CD8-positive, alpha-beta T cell (primary cell): ENCODE measurements at places on chromosomes 5 and 9. TPM values are rescaled to one million over a fixed set of nuclear protein-coding genes. Genes with fewer than 3 reads are reported as not detected.

GRCh38 chr5:137278476-137278875, 220.7 kb downstream of the SPOCK1 start:
- no peak for DNase-seq

DNA sequence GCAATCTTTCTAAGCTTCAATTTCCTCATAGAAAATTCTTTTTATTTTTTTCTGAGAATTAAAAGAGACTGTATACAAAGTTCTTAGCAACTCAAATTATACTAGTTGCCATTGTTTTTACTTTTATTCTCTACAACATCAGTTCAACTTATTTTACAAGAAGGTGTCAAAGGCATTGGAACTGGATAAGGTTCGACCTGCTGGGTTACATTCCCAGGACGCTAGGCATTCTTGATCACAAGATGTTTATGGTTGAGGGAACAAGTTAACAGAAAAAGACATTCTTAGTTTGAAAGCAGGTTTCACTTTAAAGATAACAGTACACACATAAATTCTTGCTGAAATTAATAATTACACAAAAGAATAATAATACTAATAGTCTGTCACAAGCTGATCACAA, 163.5 kb upstream of the SNX2 start:
- no peak for DNase-seq

DNA sequence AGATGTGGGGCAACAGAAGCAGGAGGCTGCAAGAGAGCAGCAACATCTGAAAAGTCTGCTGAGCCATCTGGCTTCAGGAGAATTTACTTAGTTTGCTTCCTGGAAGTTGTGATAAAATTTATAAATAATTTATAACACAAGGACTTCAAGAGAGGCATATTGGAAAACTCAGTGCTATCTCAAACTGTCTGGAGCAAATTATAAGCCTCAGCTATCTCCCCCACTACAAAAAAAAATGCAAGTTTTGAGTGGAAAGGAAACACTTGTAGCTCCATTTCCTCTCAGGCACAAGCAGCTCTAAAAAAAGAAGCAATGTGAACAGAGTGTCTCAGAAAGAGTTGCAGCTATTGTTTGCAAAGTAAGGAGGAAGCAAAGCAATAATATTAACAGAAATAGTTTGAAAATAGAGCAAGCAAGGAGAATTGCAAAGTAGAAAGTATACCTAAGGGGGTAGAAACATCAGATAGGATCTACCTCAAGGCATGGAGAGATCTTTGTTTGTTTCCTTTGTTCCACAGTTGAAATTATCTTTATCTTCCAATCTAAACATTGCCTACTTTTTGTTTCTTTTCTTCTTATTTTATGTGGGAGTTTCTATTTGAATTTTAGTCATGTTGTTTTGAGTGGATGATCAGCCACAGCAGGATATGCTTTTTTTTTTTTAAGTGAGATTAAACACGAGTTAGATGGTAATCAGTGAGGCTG, 55.9 kb upstream of the IL6ST start:
- no peak for DNase-seq

DNA sequence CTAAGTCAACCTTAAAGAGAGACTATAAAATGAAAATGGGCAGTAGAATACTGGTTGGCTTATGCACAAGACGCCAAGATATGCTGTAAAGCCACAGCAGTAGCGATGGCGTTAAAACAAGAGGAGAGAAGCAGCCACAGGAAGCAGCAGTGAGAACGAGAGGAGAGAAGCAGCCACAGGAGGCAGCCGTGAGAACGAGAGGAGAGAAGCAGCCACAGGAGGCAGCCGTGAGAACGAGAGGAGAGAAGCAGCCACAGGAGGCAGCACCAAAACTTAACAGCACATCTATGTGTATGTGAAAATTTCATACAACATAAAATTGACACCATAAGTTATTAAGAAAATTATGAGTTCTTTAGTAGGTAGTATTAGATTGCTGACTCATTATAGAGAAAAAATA, 2318.6 kb upstream of the ACO1 start:
- DNase-seq, result no peak

DNA sequence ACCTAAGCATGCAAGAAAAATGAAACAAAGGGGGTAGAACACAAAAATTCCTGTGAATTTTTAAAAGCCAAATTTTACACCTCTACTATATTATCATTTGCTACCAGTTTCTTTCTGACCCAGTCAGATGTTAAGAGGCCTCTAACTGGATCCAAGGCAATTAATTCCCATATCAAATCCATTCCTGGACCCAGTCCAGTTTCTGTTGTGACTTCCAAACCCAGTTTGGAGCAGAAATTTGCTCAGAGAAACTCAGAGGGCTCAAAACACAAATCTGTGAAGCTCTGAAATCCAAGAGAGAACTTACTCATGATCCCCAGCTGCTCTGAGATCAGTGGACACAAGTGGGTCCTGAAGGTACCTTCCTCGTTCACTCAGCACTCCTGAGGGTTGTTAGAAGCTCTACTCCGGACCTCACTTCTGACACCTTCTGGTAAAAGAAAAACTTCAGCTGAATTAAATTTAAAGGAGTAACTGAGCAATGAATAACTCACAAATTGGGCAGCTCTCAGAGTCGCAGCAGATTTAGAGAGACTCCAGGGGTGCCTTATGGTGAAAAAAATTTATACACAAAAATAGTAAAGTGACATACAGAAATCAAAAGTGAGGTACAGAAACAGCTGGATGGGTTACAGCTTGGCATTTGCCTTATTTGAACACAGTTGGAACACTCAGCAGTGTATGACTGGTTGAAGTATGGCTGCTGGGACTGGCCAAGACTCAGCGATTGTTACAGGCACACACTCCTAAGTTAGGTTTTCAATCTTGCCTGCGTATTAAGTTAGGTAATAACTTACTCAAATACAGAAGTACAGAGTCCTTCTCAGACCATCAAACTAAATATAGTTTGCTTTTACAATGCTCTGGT, 32.4 kb downstream of the INSL4 start:
- no peak for DNase-seq

GRCh38 chr5:115246361-115246991, 16.2 kb downstream of the PGGT1B start:
- DNase-seq, result no peak

The TNFSF8 gene
- total RNA-seq, result 49.3 TPM

DNA sequence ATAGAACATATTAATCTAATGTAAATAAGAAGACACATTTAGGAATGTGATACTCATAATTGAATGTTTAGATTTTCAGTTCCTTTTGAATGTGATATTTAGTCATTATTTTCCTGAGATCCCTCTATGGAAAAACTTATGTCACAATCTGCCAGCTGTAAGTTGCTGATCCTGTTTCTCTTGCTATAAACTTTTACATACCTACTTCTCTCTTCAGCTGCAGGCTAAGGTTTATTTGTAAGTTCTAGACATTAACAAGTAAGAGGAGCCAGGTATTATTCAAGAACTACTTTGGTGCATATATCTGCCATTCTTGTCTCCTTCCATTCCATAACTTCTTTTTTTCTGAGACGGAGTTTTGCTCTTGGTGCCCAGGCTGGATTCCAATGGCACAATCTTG, 462.4 kb downstream of the PRR16 start:
- DNase-seq, result no peak

The ABLIM3 gene
- total RNA-seq, result not detected

DNA sequence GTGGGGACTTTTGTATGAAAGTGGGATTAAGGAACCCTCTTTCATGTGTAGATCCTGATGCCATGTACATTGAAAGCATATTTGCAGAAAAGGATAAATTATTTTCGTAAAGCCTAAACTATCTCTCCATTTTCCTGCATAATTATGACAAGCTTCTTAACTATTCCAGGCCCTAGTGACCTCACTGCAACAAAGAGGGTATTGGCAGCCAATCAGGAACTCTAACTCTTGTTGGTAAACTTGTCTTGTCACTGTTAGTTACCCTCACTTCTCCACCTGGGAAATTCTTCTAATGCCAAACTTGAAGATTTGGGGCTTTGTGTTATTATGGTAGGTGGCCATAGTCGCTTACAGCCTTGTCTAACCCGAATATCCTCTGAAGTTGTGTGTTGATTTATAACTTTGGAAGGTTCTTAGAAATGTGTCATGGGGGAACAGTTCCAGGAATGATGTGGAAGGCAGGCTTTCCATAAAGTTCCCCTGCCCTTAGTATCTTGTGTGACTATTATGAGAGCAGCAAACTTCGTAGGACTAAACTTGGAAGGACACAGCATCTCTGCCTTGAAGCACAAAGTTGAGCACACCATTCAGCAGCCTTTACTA, 52.5 kb downstream of the IQGAP2 start:
- DNase-seq, result no peak

- no peak for DNase-seq
Observed at GRCh38 chr5:130251931-130252330, 347.7 kb downstream of the CHSY3 start.

DNA sequence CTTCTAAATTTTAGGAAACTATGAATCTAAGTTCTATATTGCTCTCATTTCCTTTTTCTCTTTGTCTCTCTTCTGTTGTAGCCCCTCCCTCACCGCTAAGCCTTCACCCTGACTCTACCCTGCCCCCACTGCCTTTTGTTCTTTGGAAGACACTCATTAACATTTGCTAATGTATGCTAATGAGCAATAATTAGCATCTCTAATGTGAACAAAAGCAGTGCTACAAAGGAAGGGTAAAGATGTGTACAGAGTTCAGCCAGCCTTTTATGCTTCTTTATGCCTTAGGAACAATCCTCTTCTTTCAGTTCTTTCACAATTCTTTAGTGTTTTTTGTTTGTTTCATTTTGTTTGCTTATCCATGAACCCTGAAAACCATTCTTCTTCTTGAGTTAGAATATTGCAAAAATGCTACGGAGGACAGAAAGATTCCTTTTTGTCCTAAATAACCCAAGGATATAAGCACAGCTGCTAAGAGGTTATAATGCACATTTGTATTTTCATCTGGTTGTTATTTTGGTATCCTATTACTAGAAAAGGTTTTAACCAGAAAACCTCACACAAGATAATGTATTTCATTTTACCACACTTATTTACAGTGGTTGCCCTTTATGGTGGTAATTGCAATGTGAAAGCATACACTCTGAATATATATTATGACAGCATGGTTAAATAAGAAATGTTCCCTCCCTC, 159.3 kb downstream of the TMC1 start:
- no peak for DNase-seq

DNA sequence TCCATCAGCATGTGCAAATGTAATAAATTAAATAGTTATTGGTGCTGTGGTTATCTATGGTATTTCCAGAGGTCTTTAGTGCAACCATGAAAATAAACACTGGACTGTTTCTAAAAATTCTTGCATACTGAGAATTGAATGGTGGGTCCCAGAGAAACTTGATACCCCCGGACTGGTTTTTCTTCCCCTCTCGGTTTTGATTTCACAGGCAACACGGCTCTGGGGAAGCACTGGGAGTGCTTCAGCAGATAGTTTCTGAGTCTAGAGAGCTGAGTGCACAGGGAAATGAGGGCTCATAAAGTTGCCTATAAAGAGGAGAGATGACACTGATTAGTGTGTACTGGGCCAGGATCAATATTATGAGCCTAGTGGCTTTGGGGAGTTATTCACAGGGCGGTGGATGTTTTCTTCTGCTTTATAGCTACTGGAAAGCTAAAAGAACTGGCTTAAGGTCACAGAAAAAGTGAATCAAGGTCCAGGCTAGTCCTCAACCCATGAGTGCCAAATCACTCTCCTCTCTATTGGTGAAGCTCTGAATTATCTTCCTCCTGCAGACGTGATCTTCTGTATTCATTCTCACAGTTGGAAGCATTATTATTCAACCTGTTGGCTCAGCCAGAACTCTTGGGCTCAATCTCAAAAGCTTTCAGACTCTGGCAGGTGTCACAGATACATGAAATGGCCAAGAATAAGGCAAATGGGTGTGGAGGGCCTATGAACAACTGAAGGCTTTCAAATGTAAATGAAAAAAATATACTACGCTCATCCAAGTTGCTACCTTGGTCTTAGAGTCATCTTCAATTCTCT, 170.2 kb upstream of the HMHB1 start:
- no peak for DNase-seq

DNA sequence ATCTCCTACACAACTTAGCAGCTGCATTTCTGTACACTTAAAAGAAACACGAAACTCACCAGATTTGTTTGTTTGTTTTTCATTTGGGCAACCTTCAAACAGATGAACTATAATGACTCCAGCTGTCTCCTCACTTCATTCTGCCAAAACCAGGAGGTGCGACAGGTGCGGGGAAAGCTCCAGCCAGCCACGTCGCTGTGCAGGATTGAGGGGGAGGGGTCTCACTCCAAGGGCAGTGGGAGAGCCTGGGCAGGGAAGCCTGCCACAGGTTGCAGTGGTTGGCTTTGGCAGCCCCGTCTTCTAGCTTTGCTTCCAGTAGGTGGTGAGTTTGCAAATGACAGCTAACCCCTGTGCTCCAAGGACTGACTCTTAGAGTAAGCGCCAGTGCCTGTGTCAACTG, 215.8 kb downstream of the CEMIP2 start:
- DNase-seq, result no peak

GRCh38 chr5:57889558-57889957, 406.9 kb upstream of the ACTBL2 start:
- no peak for DNase-seq

The IFNK gene
- total RNA-seq, result not detected

The DEPDC1B gene
- 0.36 TPM for total RNA-seq

DNA sequence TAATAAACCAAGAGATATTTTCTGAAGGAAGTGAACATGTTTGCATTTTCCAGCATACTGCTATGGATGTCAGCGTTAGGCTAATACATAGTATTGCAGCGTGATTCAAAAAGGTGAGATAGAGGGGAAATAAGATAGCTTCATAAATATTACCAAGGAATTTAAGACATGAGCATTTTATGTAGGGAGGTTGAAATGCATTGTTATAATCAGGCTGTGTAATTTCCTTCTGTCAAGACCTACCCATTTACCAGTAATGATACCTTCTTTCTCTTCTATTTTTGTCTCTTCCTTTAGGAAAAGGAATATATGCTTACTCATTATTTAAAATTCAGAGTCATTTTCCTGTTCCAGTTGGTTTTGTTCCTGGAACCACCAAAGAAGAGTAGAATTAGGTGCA, 33.3 kb downstream of the PIK3R1 start:
- DNase-seq, result no peak

The SFXN1 gene
- total RNA-seq, result 174 TPM

DNA sequence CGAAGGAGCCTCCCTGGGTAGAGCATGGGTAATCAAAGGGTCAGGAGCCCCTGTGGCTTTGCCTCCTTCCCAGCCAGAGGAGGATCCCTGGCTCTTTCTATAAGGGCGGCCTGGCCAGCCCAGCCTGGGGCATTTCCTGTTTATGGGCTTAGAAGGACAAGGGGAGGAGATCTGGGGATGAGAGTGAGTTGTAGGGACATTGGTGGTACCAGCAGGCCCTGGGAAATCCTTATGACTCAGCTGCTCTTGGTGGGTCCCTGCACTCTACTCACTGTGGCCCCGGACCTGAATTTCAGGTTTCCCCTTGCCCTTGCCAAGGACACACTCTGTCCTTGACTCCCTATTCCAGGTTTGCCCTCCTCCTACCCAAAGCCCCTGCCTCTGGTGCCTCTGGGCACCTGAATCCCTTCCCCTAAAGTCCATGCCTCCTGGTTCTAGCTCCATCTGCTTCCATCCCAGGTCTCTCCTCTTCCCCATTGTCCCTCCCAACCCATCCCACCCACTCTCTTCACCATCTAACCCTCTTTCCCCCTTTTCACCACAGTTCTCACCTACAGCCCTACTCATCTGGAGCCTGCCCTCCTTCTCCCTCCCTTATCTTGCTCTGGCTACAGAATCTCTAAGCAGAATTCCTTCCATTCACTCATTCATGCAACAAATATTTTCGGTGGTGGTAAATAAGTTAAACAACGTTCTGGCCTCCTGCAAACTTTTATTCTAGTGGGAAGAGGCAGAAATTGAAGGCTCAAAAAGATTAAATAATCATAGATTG, 34.9 kb downstream of the PCDH1 start:
- no peak for DNase-seq
